BJ (cell line): ENCODE measurements at places on chromosomes 11 and 22.

GRCh38 chr22:39021552-39022250 lies 774 bp downstream of the APOBEC3D start:
- no peak for DNase-seq

DNA sequence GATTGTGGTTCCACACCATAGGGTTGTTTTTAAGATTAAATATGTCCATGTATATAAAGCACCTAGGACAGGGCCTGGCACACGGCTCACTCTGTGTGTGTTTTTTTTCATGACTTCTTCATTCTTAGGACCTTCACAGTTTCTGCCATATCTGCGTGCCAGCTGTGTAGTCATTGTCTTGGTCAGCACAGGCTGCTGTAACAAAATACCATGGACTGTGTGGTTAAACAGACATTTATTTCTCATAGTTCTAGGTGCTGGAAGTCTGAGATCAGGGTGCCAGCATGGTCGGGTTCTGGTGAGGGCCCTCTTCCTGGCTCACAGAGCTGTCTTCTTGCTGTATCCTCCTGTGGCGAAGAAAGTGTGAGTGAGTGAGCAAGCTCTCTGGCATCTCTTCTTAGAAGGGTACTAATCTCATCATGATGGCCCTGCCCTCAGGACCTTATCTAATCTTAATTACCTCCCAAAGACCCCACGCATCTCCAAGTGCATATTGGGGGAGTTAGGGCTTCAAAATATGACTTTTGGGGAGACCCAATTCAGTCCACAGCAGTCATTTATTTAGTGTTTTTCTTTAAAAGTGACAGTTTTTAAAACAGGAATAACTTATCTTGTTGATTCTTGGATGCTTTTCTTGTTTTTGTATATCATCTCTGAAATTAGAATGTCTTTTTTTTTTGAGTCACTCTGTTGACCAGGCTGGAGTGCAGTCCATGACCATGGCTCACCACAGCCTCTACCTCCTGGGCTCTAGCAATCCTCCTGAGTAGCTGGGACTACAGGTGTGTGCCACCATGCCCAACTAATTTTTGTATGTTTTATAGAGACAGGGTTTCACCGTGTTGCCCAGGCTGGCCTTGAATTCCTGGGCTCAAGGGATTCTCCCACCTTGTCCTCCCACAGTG lies 70.9 kb downstream of the ZNRF3 start:
- no peak for DNase-seq

GRCh38 chr11:84722583-84723108 lies 904.5 kb downstream of the DLG2 start:
- no peak for DNase-seq

DNA sequence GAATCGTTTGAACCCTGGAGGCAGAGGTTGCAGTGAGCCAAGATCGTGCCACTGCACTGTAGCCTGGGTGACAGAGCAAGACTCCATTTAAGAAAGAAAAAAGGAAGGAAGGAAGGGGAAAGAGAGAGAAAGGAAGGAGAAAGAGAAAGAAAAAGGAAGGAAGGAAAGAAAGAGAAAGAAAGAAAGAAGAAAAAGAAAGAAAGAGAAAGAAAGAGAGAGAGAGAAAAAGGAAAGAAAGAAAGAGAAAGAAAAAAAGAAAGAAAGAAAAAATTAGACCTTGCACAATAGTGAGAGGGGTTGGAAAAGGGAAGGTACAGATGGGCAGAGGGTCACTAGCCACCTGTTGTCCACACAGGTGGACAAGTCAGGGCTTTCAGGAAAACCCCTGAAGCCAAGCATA lies 57.6 kb upstream of the RTL6 start:
- DNase-seq, result no peak

DNA sequence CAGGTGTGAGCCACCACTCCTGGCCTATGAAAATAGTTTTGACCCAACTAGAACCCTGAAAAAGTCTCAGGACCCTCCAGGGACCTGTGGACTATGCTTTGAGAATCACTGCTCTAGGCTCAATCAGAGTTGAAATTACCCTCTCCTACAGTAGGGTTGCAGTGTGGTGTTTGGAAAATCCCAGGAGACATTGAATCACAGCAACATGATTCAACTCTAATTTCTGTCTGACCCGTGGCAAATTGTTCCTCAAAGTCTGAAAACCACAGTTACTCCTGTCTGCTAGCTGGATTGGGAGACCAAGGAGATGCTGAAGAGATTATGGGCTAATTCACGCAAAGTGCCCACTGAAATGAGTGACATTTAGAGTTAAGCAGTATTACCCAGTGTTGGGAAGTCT lies 5.4 kb upstream of the MTMR3 start:
- DNase-seq, result no peak

DNA sequence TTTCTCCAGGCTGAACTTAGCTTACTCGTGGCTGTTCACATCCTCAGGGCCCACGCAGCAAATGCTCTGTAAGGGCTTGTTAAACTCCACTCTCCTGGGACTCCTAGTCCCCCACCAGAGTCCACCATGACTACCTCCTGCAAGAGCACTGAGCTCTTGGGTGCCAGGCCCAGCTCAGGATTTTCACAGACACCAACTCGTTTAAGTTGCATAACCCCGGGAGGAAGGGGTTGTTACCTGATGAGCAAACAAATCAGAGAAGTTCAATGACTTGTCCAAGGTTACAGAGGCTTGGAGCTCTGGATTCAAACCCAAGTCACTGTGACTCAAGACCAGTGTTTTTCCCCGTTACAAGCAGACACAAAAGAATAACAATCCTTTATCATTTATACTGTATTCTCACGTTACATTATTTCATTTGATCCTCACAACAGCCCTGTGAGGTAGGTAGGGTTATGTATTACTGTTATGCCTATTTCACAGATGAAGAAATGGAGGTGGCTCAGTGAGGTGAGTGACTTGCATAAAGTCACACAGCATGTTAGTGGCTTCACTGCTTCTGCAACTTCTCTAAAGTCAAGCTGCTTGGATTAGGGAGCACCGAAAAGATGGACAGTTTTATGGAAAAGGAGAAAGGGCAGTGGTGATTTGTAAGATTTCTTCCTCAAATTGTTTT lies 17.4 kb downstream of the KCTD21 start:
- DNase-seq, result no peak
